NCI-H146 (cell line): ENCODE measurements at places on chromosomes 7 and 10.

GRCh38 chr7:110854166-110854565 lies 236.8 kb upstream of the LRRN3 start:
- no peak for DNase-seq

- DNase-seq, result no peak
Observed at GRCh38 chr10:7534480-7534852, 123.6 kb upstream of the SFMBT2 start.

DNA sequence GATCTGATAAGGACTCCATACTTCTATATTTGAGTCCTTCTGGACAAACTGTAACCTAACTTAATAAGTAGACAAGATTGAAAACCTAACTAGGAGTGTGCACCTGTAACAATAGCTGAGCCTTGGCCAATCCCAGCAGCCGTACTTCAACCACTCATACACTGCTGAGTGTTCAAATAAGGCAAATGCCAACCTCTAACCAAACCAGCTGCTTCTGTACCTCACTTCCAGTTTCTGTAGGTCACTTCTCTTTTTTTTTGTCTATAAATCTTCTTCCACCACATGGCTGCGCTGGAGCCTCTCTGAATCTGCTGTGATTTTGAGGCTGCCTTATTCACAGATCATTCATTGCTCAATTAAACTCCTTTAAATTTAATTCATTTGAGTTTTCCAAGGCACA lies 753.2 kb downstream of the DNAJB9 start:
- DNase-seq, result no peak

DNA sequence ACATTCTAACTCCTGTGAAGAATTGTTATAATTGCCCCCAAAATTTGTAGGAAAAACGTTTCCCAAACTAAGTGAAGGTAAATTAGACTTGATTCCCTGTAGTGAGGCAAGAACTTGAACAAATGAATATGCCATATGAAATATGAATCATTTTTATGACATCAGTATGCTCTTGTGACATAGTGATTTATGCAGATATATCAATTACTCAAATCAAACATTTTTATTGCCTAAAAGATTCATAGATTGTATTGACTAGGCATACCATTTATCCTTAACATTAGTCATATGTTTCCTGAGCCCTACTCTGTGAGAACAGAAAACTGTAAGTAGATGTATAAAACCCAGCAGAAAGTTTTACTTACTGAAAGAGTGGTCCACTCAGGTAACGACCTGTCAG lies 245.6 kb downstream of the MALRD1 start:
- DNase-seq, result no peak

GRCh38 chr10:3689871-3690510 lies 95.0 kb downstream of the KLF6 start:
- no peak for DNase-seq

- DNase-seq, result peak; percentile 26
Observed at GRCh38 chr10:18650404-18650997, 886 bp downstream of the NSUN6 start.

DNA sequence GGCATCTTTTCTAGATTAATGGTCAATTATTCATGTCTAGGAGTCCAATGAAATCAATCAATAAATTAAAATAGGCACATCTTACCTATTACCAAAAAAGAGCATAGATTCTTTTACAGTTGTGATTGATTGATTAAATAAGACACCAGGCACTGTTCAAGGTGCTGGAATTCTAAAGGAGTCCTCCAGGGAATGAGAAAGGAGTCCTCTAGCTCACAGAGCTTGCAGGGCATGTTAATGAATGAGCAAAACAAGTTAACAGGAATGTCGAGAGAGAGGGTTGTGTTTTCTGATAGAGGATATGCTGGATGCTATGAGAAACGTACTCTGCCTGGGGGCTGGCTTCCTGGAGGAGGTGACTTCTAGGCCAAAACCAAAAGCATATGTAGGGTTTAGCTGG lies 191.4 kb downstream of the BMPER start:
- DNase-seq, result no peak

DNA sequence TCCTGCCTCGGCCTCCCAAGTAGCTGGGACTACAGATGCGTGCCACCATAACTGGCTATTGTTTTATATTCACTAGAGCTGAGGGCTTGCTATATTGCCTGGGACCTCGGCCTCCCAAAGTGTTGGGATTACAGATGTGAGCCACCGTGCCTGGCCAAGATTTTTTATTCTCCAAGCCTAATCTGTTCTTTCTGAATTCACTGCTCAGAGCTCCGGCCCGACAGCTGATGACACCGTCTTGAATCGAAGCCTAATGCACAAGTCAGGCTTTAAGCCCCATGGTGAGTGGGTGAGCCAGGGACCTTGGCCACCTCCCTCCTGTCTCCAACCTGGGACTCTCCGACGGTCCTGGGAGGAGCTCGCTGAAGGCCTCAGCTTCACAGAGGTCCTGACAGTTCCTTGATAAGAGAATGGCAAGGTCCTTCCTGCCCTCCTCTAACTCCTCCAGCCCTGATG lies 338.9 kb downstream of the WDR37 start:
- DNase-seq, result no peak

DNA sequence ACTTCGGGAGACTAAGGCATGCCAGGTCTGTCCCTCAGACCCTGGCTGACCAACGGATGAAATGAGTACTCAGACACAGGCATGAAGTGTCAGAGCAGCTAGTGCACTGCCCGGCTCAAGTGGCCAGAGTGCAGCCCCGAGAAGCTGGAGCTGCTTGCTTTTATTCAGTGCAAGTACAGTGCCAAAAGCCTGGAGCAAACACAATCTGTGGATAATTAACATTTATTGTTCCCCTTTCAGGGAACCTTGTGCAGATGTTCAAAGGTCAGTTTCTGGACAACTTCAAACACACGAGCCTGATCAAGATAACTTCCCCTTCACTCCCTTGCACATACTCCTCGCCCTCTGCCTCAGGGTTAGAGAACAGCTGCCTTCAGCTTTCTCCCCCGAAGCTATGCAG lies 7.9 kb upstream of the ATE1 start:
- no peak for DNase-seq

- peak; percentile 98 for DNase-seq
Observed at GRCh38 chr7:45457591-45457990, 116.6 kb upstream of the ADCY1 start.

- no peak for DNase-seq
Observed at GRCh38 chr10:3527869-3528268, 257.1 kb downstream of the KLF6 start.

DNA sequence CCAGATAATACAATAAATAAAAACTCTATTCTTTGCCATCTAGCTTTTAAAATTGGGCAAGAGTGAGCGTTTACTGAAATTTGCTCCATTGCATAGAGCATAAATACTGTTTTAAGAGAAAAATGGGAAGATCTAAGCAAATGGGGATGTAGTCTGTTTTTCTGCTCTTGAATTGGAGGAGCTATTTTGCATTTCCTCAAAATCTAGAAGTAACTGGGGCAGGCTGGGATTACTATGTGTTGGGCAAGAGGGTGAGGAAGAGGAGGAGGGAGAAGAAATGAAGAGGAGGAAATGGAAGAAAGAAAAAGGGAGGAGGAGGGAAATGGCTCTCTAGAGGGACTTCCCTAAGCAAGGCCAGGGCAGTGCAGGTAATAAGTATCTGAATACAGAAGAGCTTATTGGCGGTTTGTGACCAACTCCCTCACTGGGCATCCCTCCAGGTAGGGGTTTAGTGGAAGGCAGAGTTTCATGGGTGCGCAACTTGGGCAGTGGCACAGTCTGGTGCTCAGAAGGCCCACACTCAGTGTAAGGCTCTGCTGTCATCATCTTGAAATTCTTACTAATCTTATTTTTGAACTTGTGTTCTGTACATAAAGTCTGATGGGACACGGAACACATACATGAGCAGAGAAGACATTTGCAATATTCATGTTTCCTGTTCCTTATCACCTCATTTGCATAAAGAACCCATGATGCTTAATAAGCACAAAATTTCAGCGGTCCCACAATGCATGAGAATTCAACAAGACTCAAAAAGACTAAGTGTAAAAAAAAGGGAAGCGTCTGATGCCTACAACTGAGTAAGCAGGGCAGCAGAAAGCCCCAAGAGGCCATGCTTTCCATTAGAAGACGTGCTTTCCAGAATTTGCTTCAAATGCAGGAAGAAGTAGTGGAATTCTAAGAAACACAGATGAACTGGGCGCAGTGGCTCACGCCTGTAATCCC lies 116.9 kb downstream of the EVX1 start:
- DNase-seq, result no peak

GRCh38 chr10:34647875-34648865 lies 166.9 kb downstream of the PARD3 start:
- peak; percentile 10 for DNase-seq

DNA sequence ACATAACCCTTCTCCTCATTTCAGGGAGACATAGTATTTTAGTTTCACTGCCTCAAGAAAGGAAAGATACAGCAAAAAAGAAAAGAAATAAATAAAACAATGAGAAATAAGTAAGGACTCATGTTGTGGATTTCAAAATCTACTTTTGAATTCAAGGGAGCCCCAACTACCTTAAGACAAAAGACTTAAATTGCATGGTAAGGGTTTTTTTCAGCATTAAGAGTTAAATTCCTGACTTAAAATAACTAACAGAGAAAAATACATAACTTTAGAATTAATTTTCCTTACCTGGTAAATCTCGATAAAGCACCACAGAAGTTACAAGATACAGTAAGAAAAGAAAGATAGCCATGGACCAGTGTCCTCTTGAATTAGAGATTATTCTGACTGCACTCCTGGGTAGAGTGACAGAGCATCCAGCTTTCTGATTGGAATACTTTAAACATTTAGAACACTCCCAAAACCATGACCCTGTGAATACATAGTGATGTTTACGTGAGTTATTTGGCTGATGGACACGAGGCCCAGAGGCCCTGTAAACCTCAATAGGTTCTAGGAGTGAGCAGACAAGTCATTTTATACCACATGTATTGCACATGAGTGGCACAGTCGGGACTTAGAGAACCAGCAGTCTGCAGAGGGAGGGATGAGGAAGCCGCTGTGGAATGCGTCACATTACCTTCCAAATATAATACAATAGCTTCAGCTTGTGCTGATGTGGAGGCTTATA lies 292.5 kb upstream of the SEMA3C start:
- DNase-seq, result no peak

GRCh38 chr7:45869426-45869825 lies 3.5 kb downstream of the CCDC201 start:
- DNase-seq, result no peak

GRCh38 chr10:90447831-90448230 lies 410.0 kb downstream of the HTR7 start:
- DNase-seq, result no peak
